ENCODE measurements at places on chromosomes 6 and 20.

DNA sequence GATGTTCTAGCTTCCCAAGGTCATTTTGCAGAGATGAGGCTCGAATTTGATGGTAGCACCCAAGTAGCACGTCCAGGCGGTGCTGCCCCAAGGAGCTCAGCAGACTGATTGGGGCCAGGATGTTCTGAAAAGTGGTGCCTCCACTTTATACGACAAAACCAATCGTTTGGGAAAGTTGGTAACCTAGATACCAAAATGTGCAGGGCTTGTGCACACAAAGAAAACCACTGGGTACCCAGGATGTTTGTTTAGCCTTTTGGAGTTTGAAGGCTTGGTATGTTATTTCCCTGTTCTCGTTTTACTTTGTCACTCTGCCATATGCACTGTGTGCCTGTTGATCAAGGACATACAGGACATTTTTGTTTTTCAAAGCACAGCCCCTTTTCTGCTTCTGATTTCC, 40.7 kb upstream of the PBOV1 start:
- no peak for DNase-seq

DNA sequence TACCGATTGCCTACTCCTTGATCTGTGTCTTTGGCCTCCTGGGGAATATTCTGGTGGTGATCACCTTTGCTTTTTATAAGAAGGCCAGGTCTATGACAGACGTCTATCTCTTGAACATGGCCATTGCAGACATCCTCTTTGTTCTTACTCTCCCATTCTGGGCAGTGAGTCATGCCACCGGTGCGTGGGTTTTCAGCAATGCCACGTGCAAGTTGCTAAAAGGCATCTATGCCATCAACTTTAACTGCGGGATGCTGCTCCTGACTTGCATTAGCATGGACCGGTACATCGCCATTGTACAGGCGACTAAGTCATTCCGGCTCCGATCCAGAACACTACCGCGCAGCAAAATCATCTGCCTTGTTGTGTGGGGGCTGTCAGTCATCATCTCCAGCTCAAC, 13.5 kb downstream of the CCR6 start:
- no peak for DNase-seq

- DNase-seq = no peak
Observed at GRCh38 chr6:148969603-148970061, 222.8 kb downstream of the UST start.

DNA sequence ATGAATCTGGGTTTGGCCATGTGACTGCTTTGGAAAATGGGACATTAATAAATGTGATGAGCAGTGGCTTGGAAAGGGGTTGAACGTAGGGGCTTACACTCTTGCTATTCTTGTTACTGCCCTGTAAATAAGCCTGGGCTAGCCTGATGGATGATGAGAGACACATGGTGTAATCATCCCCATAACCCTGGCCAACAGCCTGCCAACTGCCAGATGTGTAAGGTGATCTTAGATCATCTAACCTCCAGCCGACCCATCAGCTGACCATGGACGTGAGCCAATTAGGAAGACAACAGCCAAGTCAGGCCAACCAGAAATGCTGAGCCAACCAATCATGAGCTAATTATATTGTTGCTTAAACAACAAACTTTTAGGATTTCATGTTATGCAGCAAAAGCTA, 25.2 kb downstream of the FBXO30 start:
- no peak for DNase-seq

DNA sequence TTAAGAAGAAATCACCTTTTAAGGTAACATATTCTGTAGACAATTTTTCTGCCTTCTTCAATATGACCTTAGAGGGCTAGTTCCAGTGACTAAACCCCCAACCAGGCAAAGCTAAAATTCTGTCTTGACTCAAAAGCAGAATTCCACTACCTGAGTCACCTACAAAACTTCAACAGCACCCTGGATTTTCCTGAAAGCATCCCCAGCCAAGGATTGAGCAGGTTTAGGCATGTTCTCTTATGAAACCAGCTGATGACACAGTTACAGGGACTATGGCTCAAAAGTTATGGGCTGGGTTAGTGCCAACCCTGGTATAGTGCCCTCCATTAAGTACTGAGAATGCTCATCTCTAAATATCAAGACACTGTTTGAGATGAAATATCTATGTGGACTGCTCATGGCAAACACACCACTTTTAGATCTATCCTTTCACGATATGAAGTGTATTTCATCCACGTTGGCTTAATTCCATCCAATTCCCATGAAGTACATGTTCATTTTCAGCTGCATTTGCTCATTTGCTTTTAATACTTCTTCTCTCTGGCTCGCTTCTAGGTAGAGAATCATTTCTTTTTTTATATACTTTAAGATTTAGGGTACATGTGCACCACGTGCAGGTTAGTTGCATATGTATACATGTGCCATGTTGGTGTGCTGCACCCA, 53.6 kb upstream of the TNFAIP3 start:
- no peak for DNase-seq

- no peak for DNase-seq
Observed at GRCh38 chr6:153511896-153512496, 380.9 kb upstream of the RGS17 start.
